NK-92 treated with Interleukin-12 subunit alpha and Interleukin-12 subunit beta, amount 100 ng/mL, for 24 hours (cell line): ENCODE measurements at places on chromosomes 2 and 18.

- no peak for DNase-seq
These were observed 1.8 kb downstream of the REL start for GRCh38 chr2:60882971-60883753.

- DNase-seq = no peak
These were observed 16.4 kb upstream of the TXNL4A start for GRCh38 chr18:80004600-80005342.

- DNase-seq = no peak
These were observed 31.7 kb upstream of the CYBRD1 start for GRCh38 chr2:171490577-171490976.

- DNase-seq = no peak
These were observed 45.8 kb downstream of the PCBP1 start for GRCh38 chr2:70133127-70133452.

- no peak for DNase-seq
These were observed 31.9 kb downstream of the EXOC6B start for GRCh38 chr2:72793798-72794440.

DNA sequence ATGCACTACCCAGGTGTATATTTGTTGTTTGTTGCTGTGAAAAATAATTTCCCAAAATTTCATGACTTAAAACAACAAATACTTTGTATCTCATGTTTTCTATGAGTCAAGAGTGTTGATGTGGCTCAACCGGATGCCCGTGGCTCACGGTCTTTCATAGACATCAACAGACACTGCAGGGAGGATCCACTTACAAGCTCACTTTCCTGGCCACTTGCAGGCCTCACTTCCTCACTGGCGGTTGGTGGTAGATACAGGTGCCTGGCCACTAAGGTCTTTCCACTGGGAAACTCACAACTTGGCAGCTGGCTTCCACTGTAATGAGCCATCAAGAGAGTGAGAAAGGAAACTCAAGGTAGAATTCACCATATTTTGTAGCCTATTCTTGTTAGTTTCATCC is 662.9 kb downstream of the IRS1 start:
- no peak for DNase-seq

- DNase-seq = no peak
These were observed 805 bp downstream of the LIMS2 start for GRCh38 chr2:127674241-127675209.

DNA sequence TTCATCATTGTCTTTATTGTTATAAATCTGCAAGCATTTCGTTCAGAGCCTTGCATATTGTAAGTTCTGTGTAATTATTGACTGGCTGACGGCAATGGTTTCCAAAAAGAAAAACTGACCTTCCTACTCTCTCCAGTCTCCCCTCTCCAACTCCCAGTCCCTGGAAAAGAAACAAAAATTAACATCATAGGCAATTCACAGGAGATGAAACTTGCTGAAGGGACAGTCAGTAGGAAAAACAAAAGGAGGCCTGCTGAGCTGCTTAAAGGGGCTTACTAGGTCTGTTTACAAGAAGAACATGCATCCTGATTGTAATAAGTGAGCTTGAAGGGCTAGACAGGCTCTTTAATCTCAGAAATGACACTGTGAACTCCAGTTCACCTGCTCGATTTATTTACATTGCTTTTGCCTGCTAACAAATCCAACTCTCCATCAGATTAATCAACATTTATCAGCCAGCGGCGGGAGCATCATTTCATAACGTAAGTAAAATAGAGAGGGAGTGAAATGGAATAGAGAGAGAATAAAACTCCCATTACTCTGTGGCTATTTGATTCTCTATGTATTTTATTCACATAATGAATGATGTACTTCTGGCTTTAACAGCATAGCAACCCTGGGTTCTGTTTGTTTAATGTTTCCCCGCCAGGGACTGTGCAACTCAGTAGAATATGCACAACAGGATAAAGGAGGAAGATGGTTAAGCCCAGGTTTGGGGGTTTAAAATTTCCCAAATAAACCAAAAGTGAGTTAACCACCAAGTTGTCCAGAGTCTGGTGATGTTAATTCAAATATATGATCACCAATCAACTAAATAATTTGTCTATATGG is 256.7 kb upstream of the SETBP1 start:
- DNase-seq = no peak

- no peak for DNase-seq
These were observed 71.4 kb downstream of the PLCL1 start for GRCh38 chr2:197875763-197876162.

DNA sequence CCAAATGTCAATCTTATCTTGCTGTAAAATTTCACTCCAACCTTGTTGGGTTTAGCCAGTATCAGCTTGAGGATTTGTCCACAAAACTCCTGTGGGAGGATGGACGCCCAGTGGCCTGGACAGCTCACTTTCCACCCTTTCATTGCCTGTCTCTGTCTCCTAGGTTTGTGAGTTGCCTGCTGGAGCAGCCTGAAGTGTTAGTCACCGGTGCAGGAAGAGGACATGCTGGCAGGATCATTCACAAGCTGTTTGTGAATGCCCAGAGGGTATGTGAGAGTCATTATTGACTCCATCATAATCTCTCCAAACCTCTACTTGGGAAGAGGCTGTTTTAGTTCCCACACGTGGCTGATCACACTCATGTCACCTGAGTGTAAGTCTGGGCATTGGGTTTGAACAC is 112.3 kb downstream of the RAB3GAP1 start:
- DNase-seq = no peak
